ENCODE measurements at places on chromosomes 13 and 19. TPM values are rescaled to one million over a fixed set of nuclear protein-coding genes. Genes with fewer than 3 reads are reported as not detected.

The TMIGD2 gene
- total RNA-seq, result not detected

The NCCRP1 gene
- 1.9 TPM for total RNA-seq

The SIGLEC9 gene
- not detected for total RNA-seq

The ASF1B gene
- 33.6 TPM for total RNA-seq

The CYP4F11 gene
- total RNA-seq, result 7.7 TPM

The ZNF570 gene
- 3.0 TPM for total RNA-seq

The IRS2 gene
- 13.9 TPM for total RNA-seq

The CYP2A6 gene
- not detected for total RNA-seq

The POSTN gene
- 0.07 TPM for total RNA-seq
